Left colon (tissue), 2 donors: ENCODE measurements at places on chromosomes 7 and 10. TPM values are rescaled to one million over a fixed set of nuclear protein-coding genes. Genes with fewer than 3 reads are reported as not detected.

Gene ODAD2
- total RNA-seq = 0.42 TPM

Gene PDE6C
- not detected for total RNA-seq

Gene LLCFC1
- not detected for total RNA-seq

Gene SUV39H2
- total RNA-seq = 5.6 TPM

Gene TMEM176A
- 275 TPM for total RNA-seq

Gene ZNF117
- total RNA-seq = 3.3 TPM

Gene MYL7
- total RNA-seq = not detected

Gene NPC1L1
- total RNA-seq = 0.06 TPM

Gene COL28A1
- total RNA-seq = 3.2 TPM

Gene SLC18A3
- 0.14 TPM for total RNA-seq

Gene PDE1C
- total RNA-seq = 4.0 TPM

Gene ANKRD7
- total RNA-seq = not detected

Gene OGDHL
- total RNA-seq = 1.1 TPM

Gene KLF14
- not detected for total RNA-seq

Gene SPDYE16
- total RNA-seq = 0.12 TPM

Gene ADCYAP1R1
- 1.5 TPM for total RNA-seq

Gene ANKRD1
- total RNA-seq = not detected

Gene GPR15LG
- 402 TPM for total RNA-seq

Gene STX1A
- total RNA-seq = 4.7 TPM

Gene C10orf53
- total RNA-seq = not detected

Gene CRYGN
- total RNA-seq = 0.15 TPM
